ENCODE measurements at places on chromosomes 5 and 9.

DNA sequence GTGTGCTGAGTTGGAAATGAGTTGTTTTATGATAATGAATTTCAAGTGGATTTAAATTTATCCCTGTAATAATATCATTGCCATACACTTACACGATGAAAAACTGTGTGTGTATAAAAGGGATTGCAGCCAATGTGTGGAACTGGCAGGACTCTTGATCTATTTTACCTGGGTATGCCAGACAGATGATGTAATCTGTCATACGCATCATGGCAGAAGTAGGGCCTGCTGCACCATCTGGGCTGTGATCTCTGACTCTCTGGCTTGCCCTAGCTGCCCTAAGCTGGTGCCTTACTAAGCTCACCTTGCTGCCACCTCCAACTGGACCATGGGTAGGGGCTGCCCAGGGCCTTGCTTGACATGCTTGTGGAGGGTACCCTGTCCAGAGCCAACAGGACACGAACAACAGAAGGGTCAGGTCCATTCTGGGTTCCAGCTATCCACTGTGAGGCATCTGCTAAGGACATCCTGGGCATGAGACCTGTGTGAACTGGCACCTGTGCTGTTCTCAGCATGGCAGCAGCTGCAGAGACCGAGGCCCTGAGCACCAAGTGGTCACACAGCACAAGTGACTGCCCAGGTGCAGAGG lies 184.2 kb downstream of the FSTL4 start:
- no peak for DNase-seq

DNA sequence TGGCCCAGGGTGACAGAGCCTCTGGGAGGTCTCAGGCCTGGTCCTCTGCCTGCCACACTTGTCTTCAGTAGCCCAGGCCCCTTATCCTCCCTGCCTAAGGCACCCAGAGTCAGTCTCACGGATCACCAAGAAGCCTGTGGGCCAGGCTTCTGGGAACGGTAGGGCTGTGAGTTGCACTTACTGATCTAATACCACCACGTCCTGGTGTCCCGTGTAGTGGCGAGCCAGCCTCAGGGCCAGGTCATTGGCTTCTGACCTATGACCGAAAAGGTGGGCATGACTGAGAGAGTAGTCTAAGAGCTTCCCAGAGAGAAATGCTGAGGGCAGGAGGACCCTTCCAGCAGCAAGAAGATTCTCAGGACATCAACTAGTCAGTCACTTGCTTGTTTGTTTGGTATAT lies 7.4 kb downstream of the PHYKPL start:
- DNase-seq: no peak

GRCh38 chr9:133839822-133840329 lies 101.7 kb upstream of the SARDH start:
- DNase-seq: peak; percentile 21

DNA sequence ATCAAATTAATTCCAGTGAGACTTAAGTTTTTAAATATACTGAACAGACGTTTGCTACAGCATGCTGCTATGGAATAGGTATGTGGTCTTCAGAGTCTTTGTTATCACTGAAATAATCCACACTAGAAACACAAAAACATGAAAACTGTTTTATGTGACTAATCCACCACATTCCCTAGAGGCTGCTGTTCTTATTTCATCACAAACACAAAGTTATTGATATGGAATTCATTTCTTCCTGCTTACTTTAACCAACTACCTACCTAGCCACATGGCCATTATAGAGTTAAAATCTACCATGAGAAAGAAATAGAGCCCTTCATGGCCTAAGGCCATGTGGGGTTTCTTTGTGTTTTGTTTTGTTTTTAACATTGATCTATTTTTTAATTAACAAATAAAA lies 232.3 kb upstream of the PTGER4 start:
- peak; percentile 29 for DNase-seq

GRCh38 chr5:150103678-150104549 lies 17.6 kb upstream of the CSF1R start:
- no peak for DNase-seq

- DNase-seq: no peak
Observed at GRCh38 chr9:113482991-113483675, 19.6 kb downstream of the RGS3 start.

GRCh38 chr5:20678814-20679298 lies 690.9 kb upstream of the CDH18 start:
- DNase-seq: peak; percentile 33

DNA sequence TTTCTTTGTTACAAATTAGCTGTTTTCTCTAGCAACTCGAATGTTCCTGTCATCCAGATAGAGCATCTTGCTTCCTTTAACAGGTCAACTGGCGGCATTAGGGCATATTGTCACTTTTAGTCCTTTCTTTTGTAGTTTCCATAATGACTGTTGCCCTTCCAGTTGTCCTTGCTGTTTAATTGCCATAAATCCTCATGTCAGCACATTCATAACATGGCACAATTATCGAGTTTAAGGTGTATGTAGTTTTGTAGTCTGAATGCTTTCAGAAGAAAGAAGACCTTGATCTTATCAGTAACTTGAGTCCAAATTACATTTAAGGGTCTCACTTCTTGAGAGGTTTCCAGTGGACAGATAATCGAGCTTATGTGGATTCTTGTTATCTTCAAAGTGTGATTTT lies 161.7 kb upstream of the CDH12 start:
- no peak for DNase-seq

DNA sequence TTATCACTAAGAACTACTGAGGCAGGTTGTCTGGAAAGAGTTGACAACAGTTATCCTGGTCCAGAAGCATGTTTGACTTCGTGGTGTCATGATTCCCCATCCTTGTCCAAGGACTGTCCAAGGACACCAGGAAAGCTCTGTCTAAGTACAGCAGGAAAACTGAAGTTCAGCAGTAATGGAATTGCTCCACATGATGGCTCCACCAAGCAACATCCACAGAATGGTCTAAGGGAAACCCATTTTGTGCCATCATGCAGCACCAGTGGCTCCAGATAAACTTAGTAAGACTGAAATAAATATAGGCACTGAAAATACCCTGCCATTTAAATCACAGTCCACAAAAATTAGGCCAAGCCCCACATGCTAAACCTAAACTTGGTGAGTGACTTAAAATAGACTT lies 192.8 kb downstream of the CDH18 start:
- DNase-seq: peak; percentile 42

DNA sequence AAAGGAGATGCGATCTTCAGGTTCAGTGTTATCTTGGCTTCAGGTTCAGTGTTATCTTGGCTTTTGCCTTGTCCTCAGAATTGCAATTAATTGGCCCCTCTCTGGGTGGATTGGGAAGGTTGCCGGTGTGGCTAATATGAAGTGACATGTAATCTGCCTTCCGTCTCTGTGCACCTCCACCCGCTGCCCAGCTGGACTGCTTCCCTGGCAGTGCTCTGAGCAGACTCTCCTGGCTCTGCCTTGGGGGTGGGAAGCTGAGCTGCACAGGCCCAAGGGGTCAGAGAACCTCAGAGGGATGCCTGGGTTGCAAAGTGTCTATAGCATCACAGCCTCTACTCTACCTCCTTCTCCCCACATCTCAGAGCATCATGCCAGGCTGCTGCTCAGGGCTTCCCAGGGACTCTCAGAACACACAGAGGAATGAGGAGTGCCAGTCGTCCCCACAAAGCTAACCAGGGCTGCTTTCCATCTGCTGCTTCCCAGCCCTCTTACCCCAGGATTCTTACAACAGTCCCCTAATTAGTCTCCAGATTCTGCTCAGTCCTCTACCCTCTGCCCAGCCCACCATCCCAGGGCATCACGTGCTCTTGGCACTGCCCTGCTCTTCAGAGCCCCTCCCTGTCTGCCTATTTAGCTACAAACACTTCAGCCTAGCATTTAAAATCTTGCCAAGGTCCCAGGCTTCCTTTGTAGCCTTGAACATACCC lies 54.4 kb upstream of the AFAP1L1 start:
- DNase-seq: no peak

DNA sequence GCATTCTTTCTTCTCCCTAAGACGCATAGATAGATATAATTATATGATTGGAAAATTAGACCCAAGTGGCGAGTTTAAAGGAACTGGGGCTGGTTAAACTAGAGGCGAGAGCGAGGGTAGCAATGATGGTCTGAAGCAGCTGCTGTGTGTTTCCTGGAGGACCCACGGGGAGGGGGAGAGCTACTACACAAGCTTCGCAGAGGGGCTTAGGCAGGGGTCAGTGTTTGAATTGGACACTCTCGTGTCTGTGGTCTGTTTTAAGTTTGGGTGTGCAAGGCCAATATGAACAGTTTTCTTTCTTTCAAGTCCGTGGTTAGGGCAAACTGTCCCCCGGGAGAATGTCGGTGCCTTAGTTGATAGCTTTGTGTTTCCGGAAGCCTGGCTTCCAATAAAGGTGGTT lies 43.1 kb downstream of the PDZD2 start:
- DNase-seq: no peak

DNA sequence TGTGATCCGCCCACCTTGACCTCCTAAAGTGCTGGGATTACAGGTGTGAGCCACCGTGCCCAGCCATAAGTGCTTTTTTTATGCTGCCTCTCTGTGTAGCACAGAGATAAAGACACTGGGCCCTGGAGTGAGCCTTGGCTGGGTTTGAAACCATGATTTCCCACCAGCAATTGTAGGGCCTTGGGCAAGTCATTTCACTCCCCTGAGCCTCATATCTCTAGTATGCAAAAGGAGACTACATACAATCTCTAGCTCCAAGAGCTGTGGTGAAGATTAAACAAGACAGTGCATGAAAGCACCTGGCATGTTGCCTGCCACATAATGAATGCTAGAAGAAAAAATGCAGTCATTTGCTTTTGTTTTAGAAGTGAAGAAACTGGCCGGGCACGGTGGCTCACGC lies 3.9 kb downstream of the FABP6 start:
- DNase-seq: no peak

- peak; percentile 33 for DNase-seq
Observed at GRCh38 chr5:169805527-169805934, 168.5 kb downstream of the DOCK2 start.

DNA sequence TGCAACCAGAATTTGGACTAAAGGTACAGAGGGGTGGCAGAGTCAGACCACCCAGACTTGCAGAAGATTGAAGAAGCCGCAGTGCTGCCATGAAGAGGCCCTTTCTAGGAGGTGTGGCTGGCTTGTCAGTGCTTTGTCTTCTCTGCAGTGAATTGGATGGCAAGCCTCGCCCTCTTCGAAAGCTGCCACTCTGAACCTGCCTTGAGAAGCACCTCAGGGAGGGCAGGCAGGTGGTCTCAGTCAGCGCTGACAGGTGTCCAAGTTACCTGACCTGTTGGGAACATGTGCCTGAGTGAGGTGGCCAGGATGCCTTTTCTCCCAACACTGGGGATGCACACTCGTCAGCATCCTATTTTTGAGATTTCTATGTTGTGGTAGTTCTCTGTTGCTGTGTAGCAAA lies 6.2 kb downstream of the TENT4A start:
- no peak for DNase-seq

- DNase-seq: no peak
Observed at GRCh38 chr5:38562444-38563210, 6.2 kb upstream of the LIFR start.

GRCh38 chr9:89138463-89139390 lies 39.9 kb downstream of the SHC3 start:
- peak; percentile 46 for DNase-seq

GRCh38 chr9:107351382-107352045 lies 68.4 kb downstream of the RAD23B start:
- DNase-seq: no peak

DNA sequence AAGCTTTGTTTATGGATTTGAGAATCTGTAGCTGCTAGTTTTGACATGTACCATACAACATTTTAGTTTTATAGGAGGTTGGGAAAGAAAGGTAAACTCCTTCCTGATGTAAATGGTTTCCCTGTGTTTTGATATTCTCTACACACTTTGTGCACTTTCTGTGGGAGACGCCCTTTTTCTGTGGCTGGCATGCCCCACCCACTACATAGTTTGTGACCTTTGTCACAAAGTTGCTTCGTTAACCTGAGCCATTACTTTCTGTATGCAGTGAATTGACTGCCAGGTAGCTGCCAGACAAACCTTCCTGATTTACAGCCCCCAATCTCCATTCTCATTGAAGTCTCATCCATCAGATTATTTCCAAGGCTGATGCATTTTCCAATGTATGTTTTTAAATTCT lies 90.6 kb downstream of the NLN start:
- no peak for DNase-seq

DNA sequence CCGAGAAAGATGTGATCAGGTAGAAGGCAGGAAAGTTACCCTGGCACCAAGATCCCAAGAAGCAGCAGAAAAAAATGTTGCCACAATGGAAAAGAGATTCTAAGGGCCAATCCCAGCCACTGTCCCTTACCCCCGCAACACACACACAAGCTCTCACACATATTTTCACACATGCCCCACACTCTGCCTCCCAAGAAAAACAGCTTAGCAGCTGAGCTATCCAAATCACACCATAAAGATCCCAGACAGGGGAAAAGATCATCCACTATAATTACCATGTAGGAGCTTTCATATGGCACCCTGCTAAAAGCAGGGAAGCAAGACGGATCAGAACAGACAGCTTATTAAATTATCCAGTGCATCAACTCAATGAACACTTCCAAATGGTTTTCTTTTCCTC lies 143.4 kb downstream of the FAM114A2 start:
- no peak for DNase-seq

- no peak for DNase-seq
Observed at GRCh38 chr5:138096363-138096762, 12.5 kb downstream of the WNT8A start.

DNA sequence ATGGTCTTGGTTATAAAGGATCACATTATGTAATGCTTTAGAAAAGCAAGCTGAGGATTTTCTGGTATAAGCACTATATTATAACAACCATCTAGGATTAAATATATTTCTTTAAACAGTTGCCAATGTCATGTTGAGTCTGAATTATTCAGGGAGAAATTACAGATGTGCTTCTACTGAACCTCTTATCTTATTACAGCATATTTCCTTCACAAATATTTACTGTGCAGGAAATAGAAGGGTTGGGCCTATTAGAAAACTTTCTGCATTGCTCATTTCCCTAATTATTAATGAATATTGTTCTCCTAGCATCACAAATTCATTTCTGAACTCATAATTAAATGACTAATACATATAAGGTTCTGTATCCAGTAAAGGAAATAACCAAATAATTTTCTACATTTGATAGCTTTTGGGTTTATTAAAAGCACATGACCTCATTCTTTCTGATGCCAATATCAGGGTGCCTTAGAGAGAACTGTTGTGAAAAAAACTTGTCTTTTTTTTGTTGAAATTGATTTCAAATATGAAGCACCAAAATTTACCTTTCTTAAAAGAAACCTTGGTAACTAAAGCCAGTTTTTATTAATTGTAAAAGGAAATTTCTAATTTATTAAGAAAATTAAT lies 476.8 kb upstream of the PTGER4 start:
- DNase-seq: no peak

Measured in EL (cell line).